Astrocyte of the cerebellum (primary cell): ENCODE measurements at places on chromosomes 13 and 19.

DNA sequence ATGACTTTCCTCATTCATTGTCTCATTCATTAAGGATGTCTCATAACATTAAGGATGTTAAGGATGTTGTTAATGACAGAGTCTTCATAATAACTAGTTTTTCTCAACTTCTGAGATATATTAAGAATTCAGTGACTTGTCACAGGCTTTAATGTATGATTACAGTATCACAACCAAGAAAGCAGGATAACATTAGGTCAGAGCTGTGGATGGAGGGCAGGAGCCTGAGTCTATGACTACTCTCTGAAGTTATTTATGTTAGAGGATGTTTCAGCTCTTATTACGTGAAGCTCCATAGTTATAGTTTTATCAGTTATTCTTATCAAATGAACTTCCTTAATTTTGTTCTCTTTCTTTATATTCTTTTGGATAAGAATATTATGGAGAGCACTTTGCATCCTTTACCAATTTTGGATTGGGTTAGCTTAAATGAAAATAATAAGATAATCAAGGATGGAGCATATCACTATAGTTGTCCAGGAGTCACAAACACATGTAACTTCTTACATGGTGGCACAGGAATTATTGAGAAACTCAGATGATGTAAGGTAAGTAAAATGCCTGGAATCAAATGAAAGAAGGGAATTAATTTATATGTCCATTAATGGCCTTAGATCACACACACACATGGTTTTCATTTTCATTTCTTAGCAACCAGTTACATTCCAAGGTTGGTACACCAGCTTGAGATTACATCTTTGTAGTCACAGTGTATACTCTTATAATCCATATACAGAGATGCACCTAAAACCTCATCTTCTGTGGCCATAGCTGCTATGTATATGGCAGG, 57.0 kb downstream of the SLC10A2 start:
- no peak for DNase-seq

DNA sequence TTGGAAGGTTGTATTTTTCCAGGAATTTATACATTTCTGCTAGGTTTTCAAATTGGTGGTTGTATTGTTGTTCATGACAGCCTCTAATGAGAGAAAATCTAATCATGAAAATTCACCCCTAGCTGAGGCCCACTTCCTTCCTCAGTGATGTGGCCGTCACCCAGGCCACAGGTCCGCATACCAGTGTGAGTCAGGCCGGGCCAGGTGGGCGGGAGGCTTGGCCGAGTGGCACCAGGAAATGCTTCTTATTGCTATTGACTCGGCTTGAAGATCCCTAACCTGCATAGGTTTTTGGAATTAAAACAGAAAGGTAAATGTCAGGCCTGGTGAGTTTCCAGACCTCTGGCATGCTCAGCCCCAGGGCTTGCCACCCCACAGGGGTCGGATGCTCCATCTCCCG, 88.7 kb downstream of the SCGB2B2 start:
- DNase-seq: no peak

GRCh38 chr13:40609972-40610726, 56.3 kb downstream of the FOXO1 start:
- no peak for DNase-seq

DNA sequence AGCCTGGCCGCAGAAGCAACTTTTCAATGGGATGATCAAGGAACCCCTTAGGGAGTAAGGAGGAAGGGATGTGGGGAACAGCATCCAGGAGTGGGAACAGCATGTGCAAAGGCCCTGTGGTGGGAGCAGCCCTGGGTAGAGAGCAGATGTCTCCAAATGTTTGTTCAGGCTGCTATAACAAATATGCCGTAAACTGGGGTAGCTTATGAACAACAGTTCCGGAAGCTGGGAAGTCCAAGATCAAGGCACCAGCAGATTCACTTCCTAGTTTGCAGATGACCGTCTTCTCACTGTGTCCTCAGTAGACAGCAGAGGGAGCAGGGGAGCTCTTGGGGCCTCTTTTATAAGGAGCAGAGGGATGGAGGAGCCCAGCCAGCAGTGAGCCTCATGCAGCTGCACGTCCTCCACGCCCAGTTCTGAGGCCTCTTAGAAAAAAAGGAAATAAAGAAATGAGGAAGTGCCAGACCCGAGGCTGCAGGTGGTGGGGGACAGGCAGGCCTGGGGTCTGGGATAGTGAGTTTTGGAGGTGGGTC, 4.2 kb upstream of the LRRC25 start:
- no peak for DNase-seq

- no peak for DNase-seq
Measured at GRCh38 chr19:22608441-22608840, 25.7 kb upstream of the ZNF492 start.

DNA sequence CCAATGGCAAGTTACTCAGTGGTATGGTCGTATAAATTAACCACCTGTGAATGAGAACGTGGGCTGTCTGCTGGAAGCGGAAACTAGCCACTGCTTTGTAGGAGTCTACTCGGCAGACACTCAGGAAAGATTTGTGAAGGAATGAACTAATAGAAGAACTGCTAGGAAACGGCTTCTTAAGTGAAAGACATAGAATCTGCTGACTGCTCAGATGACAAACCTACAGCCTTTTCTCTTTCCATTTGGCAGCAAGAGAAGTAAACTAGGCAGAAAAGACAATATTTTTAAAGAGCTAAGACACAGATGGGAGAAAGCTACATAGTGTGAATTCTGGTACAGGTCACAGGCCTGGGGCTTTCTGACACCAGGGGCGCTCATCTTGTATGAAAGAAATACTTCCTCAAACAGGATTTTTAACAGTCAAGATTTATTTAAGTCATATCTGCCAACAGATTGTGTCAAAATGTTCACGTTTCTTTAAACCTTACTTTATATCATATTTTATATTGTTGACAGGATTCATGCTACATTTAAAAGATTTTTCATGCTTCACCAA, 78.4 kb downstream of the MIPEP start:
- no peak for DNase-seq
